Hippocampal formation (tissue), 2 donors: ENCODE measurements at places on chromosomes 2 and 18.

DNA sequence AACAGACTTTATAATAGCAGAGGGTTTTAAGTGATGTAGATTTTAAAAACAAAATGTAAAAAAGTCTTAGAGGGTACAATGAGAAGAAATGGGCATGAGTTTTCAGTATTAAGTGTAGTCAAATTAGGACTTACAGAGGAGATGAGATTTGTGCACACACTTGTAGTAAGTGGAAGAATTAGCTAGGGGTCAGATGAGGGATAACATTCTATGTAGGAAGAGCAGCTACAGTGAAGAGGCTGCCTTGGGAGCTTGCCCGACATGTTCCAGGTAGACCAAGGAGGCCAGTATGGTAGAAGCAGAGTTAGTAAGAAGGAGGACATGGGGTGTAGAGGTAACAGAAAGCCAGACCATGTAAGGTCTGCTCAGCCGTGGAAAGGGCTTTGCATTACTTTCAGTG, 189.2 kb upstream of the DSEL start:
- no peak for DNase-seq

DNA sequence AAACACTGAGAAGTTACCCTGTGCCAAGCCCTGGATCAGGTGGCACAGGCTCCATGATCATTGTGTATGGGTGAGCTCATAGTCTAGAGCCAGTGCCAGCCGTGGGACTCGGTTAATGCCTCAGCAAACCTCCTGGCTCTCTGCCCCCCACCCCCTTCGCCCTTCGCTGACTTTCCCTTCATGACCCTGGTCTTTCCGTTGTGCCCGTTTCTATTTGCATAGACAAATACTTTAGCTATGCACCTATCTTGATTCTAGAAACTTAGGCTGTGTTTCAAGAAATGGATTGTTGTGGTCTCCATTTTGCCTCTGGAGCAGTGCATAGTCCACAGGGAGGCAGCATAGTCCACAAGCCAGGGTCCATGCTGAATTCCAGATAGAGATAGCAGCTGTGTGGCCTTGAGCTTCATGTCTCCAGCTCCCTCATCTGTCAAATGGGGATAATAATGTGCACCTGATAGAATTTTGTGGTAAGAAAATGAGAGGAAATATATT, 44.8 kb upstream of the KDM3A start:
- peak; percentile 37 for DNase-seq

DNA sequence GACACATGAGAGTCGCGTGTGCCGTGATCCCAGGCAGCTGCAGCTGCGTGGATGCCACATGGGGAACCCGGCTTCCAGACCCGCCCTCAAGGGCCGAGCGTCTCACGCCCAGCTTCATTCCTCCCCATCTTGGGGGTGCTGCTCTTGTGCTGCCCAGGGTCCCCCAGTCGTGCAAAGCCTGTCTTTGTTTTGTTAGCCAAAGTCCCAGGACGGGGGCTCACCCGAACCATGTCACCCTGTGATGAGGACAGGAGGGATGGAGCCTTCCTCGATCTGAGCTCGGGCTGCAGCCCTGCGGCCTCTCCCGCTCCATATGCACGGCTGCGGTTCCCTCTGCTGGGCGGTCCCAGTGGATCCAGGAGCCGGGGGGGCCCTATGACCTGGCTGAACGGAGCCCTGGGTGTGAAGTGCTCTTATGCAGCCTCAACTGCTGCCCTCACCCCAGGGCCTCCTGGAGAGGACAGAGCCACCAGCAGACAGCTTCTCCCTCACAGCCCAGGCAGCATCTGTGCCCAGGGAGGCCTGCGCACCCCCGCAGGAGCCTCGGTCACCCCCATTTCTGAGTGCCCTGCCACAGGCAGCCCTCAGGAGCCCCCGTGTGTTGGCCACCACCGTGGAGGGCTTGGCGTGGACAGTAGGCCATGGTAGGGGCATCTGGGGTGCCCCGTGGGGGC, 99.0 kb upstream of the CTDP1 start:
- no peak for DNase-seq

- DNase-seq, result no peak
Observed at GRCh38 chr18:68447286-68447685, 267.6 kb downstream of the TMX3 start.

GRCh38 chr18:56569416-56569815, 69.0 kb downstream of the TXNL1 start:
- DNase-seq, result no peak

GRCh38 chr2:147137711-147138110, 707.1 kb upstream of the ACVR2A start:
- DNase-seq, result no peak

GRCh38 chr2:217555081-217555876, 447.5 kb downstream of the TNS1 start:
- DNase-seq, result no peak

DNA sequence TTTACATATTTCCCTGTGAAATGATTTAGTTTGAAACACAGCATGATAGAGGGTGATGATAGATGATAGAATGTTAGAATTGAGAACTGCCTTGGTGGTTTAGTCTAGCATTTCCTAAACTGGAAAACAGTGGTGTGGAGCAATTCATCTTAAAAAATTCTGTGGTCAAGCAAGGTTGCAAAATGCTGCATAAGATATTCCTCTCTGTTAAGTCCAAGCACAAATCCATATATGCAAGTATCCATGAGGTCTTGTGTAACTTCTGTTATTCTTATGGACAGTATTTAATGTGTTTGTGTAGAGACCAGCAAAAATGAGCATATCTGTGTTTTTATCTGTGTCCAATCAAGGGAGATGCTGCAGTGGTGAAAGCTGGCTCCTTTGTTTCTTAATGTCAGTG, 30.0 kb downstream of the CPS1 start:
- no peak for DNase-seq

- no peak for DNase-seq
Observed at GRCh38 chr2:141301551-141301950, 829.3 kb downstream of the LRP1B start.

DNA sequence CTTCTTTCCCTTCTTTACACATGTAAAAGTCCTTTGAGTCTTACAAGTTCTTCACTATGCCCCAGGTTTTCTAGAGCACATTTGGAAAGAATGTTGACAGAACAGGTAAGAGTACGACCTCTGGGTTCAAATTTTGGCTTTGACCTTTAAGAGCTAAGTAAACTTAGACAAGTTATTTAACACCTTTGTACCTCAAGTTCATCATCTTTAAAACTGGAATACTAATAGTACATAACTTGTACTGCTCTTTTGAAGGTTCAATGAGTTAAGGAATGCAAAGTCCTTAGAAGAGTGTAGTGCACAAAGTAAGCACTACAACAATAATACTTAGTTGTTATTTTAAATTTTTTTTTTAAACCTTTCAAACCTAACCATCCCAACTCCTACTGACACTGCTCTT, 156.6 kb downstream of the TMEFF2 start:
- DNase-seq, result no peak

DNA sequence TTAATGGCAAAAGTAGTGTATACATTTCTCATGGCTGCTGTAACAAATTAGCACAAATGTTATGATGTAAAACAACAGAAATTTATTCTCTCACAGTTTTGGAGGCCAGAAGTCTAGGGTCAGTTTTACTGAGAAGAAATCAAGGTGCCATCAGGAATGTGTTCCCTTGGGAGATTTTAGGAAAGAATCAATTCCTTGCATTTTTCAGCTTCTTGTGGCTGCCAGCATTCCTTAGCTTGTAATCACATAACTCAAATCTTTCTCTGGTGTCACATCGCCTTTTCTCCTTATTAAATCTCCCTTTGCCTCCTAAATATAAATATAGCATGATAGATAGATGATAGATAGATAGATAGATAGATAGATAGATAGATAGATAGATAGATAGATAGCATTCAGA, 307.0 kb upstream of the REG3G start:
- no peak for DNase-seq

DNA sequence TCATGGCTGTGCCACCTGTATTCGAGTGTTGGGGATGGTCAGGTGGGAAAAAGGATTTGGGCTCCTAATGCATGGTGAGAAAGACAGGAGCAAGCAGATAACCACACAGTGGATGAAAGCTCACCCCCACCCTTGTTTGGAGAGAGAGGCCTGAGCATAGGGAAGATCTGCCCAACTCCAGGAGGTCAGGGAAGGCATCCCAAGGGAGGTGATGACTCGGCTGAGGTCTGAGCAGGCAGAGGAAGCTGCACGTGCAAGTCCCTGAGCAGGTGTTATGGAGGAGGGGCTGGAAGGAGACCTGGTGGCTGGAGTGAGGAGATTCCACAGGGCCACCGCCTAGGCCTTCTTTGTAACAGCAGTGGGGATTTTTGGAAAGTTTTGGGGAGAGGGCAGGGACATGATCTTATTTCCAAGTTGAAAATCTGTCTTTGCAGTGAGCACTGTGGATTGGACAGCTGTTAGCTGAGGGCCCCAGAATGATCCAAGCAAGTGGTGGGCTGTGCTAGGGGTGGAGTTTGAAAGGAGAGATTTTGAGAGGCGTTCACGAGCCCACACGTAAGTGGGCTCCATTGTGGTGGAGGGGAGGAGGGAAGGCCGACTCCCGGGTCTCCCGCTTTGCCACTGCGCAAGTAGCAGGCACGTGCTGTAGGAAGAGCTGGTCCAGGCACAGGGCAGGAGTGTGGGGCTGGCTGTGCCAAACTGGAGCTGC, 228.5 kb downstream of the GLI2 start:
- no peak for DNase-seq

DNA sequence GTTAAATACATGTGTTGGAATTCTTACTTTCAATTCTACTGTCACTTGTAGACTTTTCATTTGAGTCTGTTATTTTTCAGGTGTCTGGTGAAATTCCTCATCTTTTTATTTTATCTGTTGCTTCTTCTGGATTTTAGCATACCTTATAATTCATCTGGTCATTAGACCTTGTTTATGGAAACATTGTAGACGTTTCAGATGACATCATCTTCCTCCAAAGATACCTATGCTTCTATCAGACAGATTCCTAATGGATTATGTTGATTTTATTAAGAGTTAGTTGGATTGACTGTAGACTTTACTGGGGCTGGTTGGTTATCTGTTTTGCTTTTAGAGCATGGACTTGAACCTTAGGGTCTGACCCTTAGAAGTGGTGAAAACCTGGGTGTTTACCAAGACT, 15.3 kb upstream of the MFSD2B start:
- no peak for DNase-seq

DNA sequence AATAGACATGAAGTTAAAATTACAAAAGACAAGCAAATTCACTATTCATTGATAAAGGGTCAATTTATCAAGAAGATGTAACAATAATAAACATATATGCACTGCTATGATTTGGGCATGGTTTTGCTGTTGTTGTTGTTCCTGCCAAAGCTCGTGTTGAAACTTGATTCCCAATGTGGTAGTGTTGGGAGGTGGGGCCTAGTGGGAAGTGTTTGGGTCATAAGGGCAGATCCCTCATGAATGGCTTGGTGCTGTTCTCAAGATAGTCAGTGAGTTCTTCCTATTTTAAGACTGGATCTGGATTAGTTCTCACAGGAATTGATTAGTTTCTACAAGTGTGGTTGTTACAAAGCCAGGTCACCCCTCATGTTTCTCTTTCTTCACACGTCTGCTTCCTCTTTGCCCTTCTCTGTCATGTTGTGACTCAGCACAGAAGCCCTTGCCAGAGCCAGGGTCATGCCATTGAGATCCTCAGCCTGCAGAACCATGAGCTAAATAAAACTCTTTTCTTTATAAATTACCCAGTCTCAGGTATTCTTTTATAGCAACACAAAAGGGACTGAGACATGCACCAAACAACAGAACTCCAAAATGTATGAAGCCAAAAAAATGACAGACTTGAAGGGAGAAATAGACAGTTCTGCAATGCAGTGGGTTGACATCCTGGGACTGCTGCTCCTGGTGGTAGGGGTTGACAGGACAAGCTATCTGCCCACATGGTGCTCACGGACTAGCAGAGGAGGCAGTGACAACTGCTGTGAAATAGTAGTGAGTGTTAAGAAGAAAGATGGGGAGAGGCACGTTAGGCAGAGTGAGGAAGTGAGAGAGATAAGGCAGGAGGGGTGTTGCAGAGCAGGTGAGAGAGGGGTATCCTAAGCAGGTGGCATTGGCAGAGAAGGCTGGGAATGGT, 18.6 kb upstream of the SKA1 start:
- no peak for DNase-seq

DNA sequence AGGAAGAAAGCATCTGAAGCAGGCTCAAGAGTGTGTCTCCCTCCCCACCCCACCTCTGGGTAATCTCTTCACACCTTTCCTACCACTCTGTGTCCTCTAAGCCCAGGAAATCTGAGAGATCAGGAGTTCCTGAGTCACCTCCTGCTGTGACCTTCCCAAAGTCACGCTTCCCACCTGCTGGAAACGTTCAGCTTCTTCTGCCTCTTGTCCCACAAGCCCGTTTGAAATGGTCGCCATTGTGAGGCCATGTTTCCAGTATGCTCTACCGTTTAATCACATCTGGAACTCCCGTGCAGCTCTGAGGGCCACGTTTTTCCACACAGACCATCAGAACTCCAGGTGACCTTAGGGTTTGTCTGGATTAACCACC, 25.9 kb downstream of the GREB1 start:
- no peak for DNase-seq

GRCh38 chr18:5475267-5475666, 68.5 kb downstream of the EPB41L3 start:
- DNase-seq, result peak; percentile 29
